ENCODE measurements at places on chromosomes 4 and X.

- DNase-seq, result no peak
These were observed 103.9 kb upstream of the AFAP1 start for GRCh38 chr4:8043596-8043995.

- no peak for DNase-seq
These were observed 22.8 kb upstream of the SEC24B start for GRCh38 chr4:109410776-109411175.

GRCh38 chr4:53175640-53176039 lies 190.2 kb downstream of the SCFD2 start:
- no peak for DNase-seq

GRCh38 chrX:128759745-128760144 lies 707.5 kb upstream of the ACTRT1 start:
- no peak for DNase-seq

DNA sequence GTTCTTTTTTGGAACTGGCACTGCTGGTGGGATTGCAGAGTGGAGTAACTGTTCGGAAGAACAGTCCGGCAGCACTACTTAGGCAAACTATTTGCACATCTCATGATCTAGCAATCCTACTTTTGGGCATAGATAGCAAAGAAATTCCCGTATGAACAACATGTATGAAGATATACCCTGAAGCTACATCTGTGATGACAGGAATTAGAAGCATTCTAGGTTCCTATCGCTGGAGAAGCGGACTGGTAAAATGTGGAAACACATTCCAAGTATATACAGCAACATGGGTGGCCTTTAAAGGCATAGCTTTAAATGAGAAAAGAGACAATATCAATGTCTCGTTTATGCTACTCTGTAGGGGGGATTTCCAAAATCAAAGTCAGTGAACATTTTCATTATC lies 3.1 kb downstream of the DCAF16 start:
- DNase-seq, result no peak

GRCh38 chr4:2587213-2587823 lies 50.9 kb downstream of the FAM193A start:
- no peak for DNase-seq

- no peak for DNase-seq
These were observed 25.4 kb upstream of the PROM1 start for GRCh38 chr4:16109256-16109655.

DNA sequence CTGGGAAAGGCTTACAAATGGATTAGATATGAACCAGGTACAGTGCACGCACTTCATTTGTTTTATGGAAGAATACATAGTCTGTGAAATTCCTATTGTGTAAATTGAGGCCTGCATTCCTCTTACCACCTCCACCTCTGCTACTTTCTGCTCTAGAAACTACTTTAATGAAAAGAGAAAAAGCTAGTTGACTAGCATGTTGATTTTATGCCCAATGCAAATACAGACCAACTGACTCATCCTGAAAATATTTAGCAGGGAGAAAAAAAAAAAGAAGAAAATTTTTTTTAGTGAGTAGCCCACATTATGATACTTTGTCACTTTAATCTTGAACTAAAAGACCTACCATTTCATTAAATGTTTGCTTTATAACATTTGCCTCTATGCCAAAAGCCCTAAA lies 41.2 kb downstream of the DCLK2 start:
- no peak for DNase-seq

GRCh38 chr4:151035328-151035727 lies 20.2 kb upstream of the LRBA start:
- no peak for DNase-seq

- no peak for DNase-seq
These were observed 10.8 kb downstream of the WFS1 start for GRCh38 chr4:6280365-6280996.

- DNase-seq, result no peak
These were observed 421 bp upstream of the PLAC1 start for GRCh38 chrX:134658760-134659023.

- no peak for DNase-seq
These were observed 161.7 kb downstream of the BTC start for GRCh38 chr4:74632634-74633033.

GRCh38 chrX:134426281-134426680 lies 33.7 kb upstream of the HPRT1 start:
- DNase-seq, result no peak

GRCh38 chr4:3122081-3122563 lies 47.6 kb downstream of the HTT start:
- DNase-seq, result no peak

- no peak for DNase-seq
These were observed 4.1 kb upstream of the NR0B1 start for GRCh38 chrX:30313322-30313721.

DNA sequence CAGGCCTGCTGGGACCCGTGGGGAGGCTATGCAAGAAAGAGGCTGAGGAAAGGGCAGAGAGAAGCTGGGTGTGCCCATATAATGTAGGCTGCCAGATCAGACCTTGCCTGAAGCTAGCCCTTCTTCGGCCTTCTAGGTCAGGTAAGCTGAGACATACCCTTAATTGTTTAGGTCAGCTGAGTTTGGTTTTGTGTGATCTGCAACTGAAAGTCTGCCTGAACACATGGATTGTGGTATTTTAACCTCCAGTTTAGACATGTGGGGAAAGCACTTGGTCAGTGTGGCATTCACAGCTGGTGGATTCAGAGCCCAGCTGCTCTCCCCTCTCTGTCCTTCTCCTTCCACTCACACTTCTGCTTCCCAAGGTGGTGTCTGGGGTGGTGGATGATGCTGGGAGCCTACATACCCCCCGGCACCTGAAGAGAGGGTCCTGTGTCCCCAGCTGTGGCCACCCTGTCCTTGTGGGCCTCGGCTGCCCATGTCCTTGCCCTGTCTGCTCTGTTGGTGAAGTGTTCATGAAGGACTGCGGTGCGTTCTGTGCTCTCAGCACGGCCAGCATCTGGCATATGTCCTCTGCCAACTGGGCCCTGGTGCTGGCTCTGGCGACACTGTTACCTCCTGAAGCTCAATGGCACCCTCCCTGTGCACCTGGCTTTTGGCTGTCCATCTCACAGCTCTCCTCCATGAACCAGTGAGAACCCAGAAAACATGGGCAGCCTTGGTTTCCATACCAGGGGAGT lies 82.1 kb downstream of the NAT8L start:
- DNase-seq, result no peak

DNA sequence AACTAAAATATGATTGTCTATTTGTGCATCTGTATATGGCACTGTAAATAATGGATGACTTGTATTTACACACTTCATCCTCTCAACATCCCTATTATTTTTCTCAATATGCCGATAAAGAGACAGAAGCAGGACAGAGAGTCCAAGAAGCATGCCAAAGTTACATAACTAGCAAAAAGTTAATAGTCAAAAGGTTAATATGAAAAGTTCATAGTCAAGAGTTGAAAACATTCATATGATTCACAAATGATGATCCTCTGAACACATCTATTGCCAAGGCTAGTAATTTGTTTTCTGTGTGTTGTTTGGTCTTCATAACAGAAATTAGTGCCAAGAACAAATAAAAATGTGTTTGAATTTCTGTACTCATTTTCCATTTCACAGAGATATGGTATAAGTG lies 231.0 kb downstream of the ADAMTS3 start:
- no peak for DNase-seq

DNA sequence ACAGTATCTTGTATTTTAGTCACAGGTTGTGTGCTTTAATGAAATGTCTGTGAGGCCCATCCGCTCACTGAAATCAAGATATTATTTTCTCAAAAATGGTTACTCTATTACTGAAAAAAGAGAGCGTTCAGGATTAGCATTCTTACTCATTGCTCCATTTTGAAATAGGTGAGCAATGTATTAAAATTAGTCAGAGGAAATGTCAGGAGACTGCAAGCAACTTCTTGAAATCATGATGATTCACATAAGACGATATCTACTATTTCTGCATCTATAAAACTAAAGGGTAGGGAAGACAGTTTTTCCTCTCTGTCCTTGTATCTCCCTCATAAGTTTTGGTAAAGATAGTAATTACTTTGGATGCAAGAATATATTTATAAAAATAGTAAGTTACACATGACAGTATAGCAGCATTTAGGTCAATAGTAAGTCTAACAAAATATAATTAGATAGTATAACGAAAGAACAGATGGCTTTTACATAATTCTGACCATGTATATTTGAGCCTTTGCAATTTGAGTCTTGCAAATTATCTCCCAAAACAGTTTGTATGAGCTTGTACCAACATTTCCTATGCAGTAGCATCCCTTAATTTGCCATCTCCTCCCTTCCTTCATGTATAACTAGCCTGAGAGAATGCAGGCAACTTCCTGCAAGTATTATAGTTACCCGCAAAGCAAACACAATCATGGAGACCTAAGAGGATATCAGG lies 937.8 kb downstream of the PCDH7 start:
- no peak for DNase-seq

DNA sequence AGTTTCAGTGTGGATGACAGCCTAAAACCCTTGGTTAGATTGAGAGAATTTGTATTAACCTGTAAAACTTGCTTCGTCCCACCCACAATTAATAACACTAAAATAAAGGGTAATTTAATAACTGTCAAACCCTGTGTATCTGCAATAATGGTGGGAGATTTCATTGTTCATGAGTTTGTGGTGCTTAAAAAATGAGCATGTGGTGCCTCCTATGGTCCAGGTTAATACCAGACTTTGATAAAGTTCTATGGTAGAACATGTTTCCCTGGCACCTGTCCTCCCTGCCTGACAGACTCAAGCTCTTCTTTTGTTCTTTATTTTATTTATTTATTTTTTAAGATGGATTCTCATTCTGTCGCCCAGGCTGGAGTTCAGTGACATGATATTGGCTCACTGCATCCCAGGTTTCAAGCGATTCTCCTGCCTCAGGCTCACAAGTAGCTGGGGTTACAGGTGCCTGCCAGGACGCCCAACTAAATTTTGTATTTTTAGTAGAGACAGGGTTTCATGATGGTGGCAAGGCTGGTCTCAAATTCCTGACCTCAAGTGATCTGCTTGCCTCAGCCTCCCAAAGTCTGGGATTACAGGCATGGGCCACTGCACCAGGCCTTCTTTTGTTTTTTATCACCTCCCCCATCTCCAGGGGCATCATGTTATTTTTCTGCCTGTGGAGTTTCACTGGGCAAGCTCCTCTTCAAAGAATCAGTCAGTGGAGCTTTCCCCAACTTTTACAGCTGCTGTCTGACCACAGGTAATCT lies 289.2 kb downstream of the NR3C2 start:
- no peak for DNase-seq

GRCh38 chr4:153082322-153083301 lies 121.6 kb upstream of the TRIM2 start:
- no peak for DNase-seq

DNA sequence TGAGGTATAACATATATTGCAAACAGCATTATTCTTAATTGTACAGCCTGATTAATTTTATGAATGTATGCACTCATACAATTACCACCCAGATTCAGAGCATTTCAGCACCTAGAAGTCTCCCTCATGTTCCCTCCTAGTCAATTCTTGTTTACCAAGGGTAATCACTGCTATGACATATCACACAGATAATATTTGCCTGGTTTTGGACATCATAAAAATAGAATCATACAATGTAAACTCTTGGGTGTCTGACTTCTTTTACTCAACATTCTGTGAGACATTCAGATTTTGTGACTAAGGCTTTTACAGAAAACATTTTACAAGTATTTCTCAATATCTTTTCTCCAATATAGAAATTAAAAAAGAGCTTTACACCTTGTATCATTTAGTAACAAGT lies 66.9 kb downstream of the PTPN13 start:
- DNase-seq, result no peak

- DNase-seq, result no peak
These were observed 492 bp upstream of the NKX3-2 start for GRCh38 chr4:13544606-13545393.

DNA sequence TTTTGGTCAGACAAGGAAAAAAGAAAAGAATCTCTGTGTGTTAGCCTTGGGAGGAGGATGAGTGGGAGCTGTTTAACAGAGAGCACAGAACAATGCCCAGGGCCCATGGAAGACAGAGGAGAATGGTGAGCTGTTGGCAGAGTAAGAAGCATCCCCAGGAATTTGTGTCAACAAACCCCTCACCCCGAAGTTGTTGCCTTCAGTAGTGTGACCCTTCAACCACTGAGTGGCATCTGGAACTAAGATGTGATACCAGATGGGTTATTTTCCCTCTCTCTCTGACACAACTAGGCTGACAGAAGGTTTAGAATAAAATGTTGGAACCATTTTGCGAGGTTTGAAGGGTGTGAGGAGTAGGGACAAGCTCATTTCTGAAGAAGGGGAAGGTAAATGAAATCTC lies 25.1 kb downstream of the IGSF1 start:
- DNase-seq, result no peak

DNA sequence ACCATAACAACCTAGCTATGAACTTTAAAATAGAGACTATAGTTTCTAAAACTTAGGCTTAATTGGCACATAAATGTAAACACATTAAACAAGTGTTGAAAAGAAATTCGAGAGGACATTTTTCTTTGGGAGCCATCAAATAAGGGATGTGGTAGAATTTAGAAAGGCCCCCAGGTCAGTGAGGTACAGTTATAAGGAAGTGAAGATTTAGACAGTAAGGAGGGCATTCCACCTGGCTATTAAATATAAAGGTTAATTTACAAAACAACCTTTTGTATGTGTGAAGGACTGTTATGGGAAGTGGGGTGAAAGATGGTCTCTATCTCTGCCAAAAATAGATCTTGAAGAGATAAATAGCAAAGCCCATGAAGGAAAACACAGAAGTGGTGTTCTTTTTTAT lies 83.9 kb downstream of the AFF1 start:
- DNase-seq, result no peak

GRCh38 chrX:140765043-140765784 lies 55.7 kb downstream of the LINC00632 start:
- no peak for DNase-seq

DNA sequence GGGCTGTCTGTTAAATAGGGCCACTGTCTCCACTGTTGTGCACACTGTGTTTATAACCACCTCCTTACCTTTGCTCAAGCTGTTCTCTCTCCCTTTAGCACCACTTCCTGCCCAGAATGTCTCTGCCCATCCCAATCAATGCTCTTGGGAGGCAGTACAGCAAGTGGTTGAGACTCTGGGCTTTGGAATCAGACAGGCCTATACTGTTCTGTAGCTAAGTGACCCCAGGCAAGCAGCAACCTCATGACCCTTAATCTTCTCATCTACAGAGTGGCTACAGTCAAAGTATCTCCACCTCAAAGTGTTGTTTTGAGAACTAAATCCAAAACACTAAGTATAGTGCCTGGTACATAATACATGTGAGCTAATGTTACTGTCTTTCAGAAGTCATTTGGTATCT lies 3.8 kb upstream of the TXK start:
- DNase-seq, result no peak

GRCh38 chr4:83662204-83662603 lies 126.3 kb downstream of the GPAT3 start:
- no peak for DNase-seq

GRCh38 chr4:77801260-77801608 lies 17.9 kb downstream of the CNOT6L start:
- DNase-seq, result no peak

DNA sequence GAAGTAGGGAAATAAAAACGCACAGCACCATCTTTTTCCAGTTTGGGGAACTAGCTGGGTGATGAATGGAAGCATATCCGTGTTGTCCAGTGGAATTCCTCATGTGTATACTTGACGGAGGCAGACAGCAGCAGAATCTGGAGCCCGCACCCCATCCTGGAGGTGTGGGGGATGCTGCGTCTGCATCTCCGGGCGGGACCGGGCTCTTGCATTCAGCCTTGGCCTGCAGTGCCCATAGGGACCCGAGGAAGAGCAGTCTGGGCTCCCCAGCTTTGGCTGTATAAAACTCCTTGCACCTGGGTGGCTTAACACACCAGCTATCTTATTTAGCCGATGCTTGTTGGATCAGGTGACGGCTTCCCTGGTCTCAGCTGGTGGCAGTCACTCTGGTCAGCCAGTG lies 39.7 kb upstream of the LRPAP1 start:
- no peak for DNase-seq
